ENCODE measurements at places on chromosomes 4 and X. TPM values are rescaled to one million over a fixed set of nuclear protein-coding genes. Genes with fewer than 3 reads are reported as not detected.

The RPL34 gene
- total RNA-seq: 660 TPM

The BTK gene
- total RNA-seq: 18.7 TPM

The SPANXB1 gene
- total RNA-seq: not detected

The TMEM271 gene
- total RNA-seq: not detected

The TMPRSS11B gene
- not detected for total RNA-seq

The SASH3 gene
- total RNA-seq: 9.4 TPM

The SPATA18 gene
- 2.5 TPM for total RNA-seq

The NUP62CL gene
- not detected for total RNA-seq

All from omental fat pad (tissue), 4 donors.